BE2C (cell line): ENCODE measurements at places on chromosomes 1 and 21.

- DNase-seq = no peak
Observed at GRCh38 chr1:230079199-230080024, 12.4 kb downstream of the GALNT2 start.

DNA sequence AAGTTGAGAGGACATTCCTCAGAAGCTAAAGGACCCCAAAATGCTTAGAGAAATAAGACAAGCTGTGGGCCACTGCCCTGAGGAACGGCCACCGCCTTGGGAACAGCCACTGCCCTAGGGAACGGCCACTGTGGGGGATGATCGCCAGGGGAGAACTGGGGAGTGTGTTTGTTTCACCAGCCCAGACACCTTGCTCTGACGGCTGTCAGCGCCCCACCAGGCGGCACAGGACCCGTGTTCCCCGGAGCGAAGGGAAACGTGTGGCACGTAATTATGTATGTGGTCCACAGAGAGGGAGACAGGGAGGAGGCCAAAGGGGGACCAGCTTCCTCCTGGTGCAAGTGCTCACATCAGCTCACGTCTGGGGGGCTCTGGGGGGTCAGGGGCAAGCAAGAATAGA is 45.8 kb upstream of the RIPK4 start:
- DNase-seq = no peak

- no peak for DNase-seq
Observed at GRCh38 chr21:38948377-38949069, 142.8 kb downstream of the ETS2 start.

GRCh38 chr1:172472495-172472894 is 28.6 kb upstream of the PIGC start:
- DNase-seq = no peak

GRCh38 chr1:13549521-13549920 is 34.1 kb upstream of the PDPN start:
- no peak for DNase-seq

DNA sequence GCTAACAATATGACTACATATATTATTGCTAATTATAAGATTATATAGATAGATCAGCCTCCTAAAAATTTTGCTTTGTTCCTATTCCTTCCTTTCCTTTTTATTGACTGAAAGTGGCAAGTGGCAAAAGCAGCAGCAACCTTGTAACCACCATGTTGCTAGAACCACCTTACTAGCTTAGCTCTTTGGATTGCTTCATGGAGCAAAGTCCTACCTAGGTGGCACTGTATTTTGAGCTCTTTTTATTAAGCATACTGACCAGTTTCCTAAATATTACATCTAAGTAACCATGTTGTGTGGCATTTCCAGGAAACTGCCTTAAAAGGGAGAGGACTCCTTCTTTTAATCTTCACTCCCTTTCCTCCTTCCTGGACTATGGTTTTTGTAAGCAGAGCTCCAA is 90.8 kb downstream of the UCHL5 start:
- DNase-seq = no peak

DNA sequence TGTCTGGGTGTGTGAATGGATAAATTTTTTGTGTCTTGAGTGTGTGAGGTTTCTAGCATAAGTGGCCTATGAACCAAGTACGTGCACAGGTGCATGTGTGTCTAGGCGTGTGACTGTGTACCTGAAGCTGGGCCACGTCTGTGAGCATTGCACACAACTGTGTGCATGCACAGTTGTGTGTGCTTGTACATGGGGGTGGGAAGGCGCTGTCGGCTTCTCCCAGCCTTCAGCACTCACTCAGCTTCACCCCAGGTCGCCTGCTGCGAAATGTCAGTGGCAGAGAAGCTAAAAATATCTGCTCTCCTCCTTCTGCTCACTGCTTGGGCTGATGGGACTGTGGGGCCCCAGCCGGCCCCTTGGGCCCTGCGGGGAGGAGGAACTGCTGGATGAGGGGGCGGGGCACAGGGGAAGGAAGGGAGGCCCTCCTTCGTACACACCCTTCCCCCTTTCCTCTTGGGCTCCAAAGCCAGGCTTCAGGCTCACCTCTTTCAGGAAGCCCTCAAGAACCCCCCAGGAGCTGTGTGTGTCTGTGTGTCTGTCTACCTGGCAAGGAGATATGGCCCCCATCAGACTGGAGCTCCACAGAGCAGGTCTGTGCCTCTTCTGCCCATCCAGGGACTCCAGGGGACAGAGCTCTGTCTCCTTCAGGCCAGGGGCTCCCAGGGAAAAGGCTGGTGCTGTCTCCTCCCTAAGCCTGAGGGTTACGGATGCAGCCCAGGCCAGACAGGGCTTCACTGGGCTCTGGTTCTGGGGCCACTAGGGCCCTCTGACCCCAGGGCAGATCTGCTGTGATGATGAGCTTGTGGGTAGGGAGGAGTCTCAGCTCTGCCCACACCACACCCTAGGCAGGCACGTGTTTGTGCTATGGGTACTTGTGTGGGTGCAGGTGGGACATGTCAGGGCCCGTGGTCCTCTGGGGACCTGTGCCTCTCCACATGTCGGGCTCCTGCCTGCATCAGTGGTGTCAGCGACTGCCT is 35.6 kb upstream of the WASF2 start:
- no peak for DNase-seq

GRCh38 chr21:36388835-36389234 is 3.6 kb downstream of the CHAF1B start:
- no peak for DNase-seq

DNA sequence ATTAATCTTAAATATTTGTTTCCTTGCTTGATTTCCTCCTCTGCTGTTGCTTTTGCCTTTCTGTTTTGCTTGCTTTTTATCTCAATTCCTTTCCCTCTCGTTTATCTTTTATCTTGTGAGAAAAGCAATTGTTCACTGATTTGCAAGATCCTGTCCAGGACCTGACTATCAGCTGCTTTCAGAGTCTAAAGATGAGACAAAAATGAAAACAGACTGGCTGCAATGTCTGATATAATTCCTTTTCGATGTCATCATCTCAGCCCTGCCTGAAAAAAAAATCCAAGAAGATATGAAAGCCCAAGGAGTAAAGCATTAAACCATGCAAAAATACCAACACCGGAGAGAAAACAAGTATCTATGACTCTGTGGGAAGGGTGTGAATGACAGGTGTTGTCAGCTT is 225.5 kb downstream of the PATJ start:
- no peak for DNase-seq

DNA sequence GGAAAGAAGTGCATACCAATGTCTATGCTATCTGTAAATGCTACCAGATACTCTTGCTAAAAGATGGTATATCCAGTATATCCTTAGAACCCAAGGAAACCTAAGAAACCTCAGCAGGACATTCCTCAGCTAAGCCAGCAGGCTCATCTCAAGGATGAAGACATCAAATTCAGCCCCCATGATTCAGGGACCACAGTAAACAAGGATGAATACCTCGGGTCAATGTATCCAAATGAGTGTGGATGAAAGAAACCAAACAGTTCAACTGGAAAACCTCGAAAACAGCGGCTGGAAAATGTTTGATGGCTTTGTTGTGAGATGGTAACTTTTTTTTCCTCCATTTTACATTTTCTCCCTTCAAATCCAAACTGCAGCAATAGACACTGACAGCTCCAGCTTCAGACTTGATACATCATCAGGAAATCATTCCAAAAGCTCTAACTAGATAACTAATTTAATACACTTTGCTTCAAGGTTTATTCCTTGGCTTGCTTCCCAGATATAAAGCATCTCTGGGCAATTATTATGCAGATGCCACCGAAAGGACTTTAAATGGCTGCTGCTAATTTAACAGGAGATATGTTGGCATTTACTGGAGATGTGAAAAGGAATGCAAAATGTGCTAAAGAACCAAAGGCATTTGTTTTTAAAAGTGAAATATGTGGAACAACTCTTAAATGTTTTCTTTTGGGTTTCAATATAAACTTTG is 73.6 kb downstream of the SMYD2 start:
- no peak for DNase-seq

GRCh38 chr1:181568736-181569135 is 85.4 kb downstream of the CACNA1E start:
- no peak for DNase-seq

DNA sequence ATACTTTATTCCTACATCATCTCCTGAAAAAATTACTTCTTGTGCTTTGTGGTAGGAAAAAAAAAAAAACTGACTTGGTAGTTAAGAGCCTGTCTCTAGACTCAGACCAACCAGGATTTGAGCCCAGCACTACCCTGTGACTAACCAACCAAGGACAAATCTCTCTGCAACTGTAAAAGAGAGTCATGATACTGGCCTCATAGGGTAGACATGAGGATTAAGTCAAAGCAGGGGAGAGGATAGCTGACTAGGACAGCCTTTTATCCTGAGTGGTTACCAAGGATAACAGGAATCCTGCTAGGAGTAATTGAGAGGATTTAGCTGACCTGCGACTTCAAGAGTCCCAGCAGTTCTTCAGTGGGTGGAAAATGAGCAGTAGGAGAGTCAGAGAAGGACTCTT is 112.8 kb downstream of the C1orf21 start:
- no peak for DNase-seq

- DNase-seq = peak; percentile 32
Observed at GRCh38 chr1:51955797-51956527, 34.5 kb downstream of the RAB3B start.

GRCh38 chr1:168509875-168510791 is 33.7 kb downstream of the XCL2 start:
- DNase-seq = no peak

DNA sequence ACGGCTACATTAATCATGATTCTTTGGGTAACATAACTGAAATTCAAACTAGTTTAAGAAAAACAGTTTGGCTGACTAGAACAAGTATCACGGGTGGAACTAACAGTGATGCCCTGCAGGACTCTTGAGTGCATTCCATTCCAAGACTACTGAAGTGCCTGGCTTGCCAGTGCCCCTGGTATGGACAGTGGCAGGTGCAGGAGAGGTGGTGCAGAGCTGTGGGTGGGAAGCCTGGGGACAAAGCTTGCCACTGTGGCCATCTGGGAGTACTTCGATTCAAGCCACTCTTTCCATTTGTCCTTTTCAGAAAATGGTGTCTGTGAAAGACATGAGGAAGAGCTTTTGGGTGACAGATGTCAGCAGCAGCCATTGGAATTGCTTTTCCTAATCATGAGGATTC is 166.5 kb downstream of the RRAGC start:
- DNase-seq = no peak

GRCh38 chr1:179873438-179873851 is 4.2 kb downstream of the TOR1AIP2 start:
- no peak for DNase-seq

GRCh38 chr1:168179438-168180147 is 831 bp downstream of the TIPRL start:
- DNase-seq = no peak

- no peak for DNase-seq
Observed at GRCh38 chr1:97071173-97071572, 349.6 kb downstream of the PTBP2 start.

- no peak for DNase-seq
Observed at GRCh38 chr1:181073638-181074037, 14.9 kb upstream of the IER5 start.

- DNase-seq = no peak
Observed at GRCh38 chr1:99062192-99062591, 57.5 kb upstream of the PLPPR5 start.

DNA sequence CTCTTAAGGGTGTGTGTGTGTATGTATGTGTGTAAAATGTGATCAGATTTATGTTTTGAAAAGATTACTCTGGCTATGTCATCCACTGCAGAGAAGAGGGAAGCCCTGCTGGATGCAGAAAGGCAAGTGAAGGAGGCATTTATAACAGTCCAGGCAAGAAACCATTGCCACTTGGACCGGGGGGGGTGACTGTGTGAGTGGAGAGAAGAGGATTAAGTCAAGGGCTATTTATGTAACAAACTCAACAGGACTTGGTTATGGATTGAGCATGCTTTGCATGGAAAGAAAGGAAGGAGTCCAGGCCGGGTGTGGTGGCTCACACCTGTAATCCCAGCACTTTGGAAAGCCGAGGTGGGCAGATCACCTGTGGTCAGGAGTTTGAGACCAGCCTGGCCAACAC is 143.0 kb downstream of the URB2 start:
- DNase-seq = no peak

- peak; percentile 63 for DNase-seq
Observed at GRCh38 chr1:23452011-23452411, 27.5 kb upstream of the TCEA3 start.

- no peak for DNase-seq
Observed at GRCh38 chr1:5594056-5594956, 397.9 kb downstream of the NPHP4 start.

DNA sequence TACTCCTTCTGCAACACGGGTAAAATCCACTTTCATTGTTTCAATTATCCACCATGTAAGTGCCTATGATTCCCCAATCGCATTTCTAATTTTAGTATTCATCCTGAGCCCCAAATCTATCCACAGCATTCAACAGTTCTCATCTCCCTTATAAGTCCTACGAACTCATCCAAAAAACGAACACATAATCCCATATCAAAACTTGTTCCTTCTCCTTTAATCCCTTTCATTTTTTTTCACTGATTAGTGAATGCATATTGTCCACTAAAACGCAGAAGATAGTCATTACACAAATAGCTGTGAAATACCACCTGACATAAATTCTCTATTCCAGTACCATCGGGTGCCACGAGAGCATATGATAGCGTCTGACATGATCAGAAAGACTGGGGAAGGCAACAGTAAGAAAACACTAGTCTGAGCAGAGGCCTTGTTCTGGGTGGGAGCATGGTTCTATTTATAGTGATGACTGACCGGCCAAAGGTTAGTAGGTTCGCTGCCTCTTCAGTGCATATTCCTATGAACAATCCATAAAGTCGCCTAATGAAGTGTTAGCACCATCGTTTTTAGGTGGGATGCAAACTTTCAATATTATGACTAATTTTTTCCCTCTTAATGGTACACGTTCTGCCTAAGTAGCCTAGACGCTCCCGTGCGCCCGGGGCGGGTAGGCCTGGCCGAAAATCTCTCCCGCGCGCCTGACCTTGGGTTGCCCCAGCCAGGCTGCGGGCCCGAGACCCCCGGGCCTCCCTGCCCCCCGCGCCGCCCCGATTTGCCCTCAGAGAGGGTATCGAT is 648 bp downstream of the ATP5PF start:
- peak; percentile 24 for DNase-seq

GRCh38 chr1:95126846-95127245 is 9.7 kb downstream of the TLCD4 start:
- DNase-seq = no peak

- DNase-seq = no peak
Observed at GRCh38 chr1:24319312-24319863, at the start of gene GRHL3. Gene GRHL3 (plus strand): TSS chr1:24319357. CDS start chr1:24319552, 195 bp downstream.
